ENCODE measurements at places on chromosomes 5 and 9.
A peak's percentile ranks its signal among the peaks of the same experiment; 100 is the strongest.

- DNase-seq: no peak
Measured at GRCh38 chr9:89008055-89008743, 16.9 kb downstream of the S1PR3 start.

- DNase-seq: no peak
Measured at GRCh38 chr5:101212942-101213514, 309.9 kb upstream of the ST8SIA4 start.

DNA sequence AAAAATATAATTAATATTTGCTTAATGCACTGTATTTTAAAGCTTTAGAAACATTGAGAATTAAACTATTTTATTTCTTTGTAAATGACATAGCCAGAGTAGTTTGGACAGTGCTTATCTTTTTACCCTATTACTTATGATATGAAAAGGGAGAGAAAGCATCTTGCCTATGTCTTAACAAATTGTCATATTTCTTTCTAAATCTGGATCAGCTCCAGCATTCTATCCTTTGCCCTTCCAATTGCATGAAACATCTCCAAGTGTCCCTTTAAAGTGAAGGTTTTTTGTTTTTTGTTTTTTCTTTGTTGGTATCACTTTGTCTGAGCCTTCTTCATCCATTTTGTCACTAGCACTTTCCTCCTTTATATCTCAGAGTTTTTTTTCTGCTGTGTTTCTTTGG lies 511.6 kb upstream of the FAM174A start:
- no peak for DNase-seq

GRCh38 chr5:14060218-14060617 lies 82.9 kb upstream of the TRIO start:
- no peak for DNase-seq

GRCh38 chr5:16461026-16461425 lies 4.6 kb downstream of the ZNF622 start:
- DNase-seq: no peak

- no peak for DNase-seq
Measured at GRCh38 chr9:96674906-96675538, 19.9 kb upstream of the PRXL2C start.

DNA sequence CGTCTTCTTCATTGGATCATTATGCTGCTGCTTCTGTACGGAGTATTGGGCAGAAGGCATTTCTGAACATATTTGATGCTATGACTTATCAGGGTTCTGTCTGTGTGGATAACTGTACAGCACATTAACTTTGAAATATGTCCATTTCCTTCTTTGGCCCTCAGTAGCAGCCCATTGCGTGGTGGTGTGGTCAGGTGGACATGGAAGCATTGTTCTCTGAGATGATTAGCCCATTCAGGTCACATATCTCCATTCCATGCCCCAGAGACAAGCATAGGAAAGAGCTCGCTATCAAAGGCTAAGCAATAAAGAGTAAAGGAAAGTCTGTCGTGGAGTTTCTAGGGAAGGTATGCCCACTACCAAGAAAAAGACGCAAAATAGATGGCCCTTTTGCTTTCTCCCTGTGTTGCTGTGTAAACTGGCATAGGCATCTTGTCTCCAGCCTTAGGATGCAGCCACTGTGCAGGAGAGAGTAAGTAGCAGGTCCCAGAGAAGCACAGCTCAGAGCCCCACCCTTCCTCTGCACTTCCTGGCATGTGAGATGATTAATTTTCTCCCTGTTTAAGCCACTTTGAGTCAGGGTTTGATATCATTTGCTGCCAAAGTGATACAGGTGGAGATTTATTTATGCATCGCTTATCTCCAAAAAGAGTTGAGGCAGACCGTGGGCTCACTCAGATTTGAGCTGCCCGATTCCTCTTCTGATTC lies 221.9 kb downstream of the PDZD2 start:
- DNase-seq: no peak

GRCh38 chr5:177311392-177311722 lies 341 bp downstream of the MXD3 start:
- no peak for DNase-seq

GRCh38 chr5:103374473-103374963 lies 116.0 kb downstream of the MACIR start:
- no peak for DNase-seq

GRCh38 chr9:131849391-131849790 lies 109.5 kb upstream of the RAPGEF1 start:
- no peak for DNase-seq

- no peak for DNase-seq
Measured at GRCh38 chr5:140322751-140323731, 20.1 kb upstream of the PFDN1 start.

DNA sequence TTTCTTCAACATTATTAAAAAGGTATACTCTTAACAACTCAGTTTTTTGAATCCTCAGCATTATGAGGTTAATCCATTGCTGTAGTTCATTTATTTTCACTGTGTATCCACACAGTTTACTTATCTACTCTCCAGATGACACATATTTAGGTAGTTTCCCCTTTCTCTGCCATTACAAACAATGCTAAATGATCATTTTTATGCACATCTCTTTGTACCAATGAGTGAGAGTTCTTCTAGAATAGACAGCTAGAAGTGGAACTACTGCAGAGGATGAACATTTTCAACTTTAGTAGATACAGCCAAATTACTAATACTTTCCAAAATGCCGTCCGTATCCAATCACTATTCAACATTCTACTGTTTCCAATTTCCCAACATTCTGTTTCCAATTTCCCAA lies 11.5 kb downstream of the AFF4 start:
- no peak for DNase-seq

- DNase-seq: no peak
Measured at GRCh38 chr9:128887914-128888350, 6.0 kb downstream of the LRRC8A start.

DNA sequence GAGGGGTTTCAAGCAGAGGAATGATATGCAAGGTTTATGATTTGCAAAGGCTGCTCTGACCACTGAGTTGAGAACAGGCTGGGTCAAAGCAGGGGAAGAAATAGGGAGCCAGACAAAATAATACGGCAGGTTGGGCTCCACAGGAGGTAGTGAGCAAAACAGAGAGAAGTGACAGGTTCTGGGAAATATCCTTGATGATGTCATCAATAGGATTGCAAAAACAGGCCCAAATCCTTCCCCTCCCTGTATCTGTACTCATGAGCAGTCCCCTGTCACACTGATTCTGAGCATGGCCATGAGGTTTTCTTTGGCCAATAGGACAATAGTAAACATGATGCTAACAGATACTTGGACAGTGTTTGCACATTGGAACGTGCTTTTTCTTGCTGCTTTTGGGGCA lies 471.8 kb upstream of the BRINP1 start:
- no peak for DNase-seq

DNA sequence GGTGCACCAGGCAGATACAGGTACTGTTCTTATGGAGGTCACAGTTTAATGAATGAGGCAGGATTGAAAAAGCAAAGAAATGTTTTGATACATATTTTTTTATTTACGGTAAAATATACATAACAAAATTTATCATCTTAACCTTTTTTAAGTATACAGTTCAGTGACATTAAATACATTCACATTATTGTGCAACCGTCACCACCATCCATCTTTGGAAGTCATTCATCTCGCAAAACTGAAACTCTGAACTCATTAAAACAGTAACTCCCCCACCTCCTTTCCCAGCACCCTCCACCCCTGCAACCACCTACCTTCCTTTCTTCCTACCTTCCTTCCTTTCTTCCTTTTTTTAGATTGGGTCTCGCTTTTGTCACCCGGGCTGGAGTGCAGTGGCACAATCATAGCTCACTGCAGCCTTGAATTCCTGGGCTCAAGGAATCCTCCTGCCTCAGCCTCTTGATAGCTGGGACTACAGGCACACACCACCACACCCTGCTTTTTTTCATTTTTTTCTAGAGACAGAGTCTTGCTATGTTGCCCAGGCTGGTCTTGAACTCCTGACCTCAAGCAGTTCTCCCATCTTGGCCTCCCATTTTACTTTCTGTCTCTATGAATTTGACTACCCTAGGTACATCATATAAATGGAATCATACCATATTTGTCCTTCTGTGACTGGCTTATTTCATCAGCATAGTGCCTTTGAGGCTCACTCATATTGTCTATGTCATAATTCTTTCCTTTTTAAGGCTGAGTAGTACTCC lies 22.5 kb upstream of the PSD2 start:
- DNase-seq: no peak

GRCh38 chr9:24045150-24045549 lies 219.1 kb upstream of the ELAVL2 start:
- no peak for DNase-seq

GRCh38 chr5:126816649-126817048 lies 39.7 kb downstream of the LMNB1 start:
- DNase-seq: no peak

DNA sequence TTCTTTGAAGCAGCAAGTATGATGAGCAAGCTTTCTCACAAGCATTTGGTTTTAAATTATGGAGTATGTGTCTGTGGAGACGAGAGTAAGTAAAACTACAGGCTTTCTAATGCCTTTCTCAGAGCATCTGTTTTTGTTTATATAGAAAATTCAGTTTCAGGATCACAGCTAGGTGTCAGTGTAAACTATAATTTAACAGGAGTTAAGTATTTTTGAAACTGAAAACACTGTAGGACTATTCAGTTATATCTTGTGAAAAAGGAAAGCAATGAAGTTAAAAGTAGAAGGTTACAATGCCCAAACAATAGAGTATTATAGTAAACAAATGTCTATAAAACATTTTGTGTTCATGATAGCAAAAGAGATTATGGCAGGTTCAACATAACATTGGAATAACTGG lies 88.6 kb downstream of the JAK2 start:
- DNase-seq: no peak

GRCh38 chr5:141597394-141597793 lies 21.4 kb downstream of the DIAPH1 start:
- no peak for DNase-seq

DNA sequence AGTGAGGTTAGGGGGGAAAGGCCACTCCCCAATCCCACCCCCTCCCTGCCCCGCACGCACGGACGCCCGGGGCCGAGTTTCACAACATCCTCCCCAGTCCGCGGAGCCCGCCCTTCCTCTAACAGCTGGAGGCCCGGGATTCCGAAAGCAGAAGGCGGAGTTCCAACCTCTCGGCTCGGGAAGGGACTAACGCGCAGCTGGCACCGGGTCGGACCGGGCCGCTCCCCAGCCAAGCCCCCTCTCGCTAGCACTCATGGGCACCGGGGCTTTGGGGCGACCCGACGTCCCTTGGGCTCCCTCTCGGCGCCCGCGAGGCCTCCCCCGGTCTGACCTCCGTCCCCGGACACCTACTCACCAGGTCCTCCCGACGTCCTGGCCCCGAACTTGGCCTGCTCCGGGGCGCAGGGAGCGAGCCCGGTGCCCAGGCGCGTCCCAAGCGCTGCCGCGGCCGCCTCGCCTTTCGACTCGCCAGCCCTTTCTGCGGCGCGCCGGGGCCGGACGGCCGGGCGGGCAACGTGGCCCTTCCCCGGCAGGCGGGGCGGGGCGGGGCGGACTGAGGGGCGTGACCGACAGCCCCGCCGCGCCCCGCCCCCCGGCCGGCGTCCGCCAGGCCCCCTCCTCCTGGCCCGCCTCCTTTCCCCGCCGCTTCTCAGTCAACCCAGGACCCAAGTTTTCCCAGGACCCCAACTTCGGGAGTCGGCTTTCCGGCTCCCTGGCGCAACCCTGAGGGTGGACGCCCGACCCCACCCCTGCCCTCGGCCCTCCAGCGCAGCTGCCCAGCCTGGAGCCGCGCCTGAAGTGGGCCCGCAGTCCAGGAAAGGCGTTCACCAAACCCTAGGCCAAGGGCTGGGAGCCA lies at the start of gene MGAT1:
MGAT1 (minus strand) TSS at position 482 of the 856 bp plus-strand sequence. CDS start 9,835 bp downstream, outside the sequence.
- peak; percentile 79 for DNase-seq

DNA sequence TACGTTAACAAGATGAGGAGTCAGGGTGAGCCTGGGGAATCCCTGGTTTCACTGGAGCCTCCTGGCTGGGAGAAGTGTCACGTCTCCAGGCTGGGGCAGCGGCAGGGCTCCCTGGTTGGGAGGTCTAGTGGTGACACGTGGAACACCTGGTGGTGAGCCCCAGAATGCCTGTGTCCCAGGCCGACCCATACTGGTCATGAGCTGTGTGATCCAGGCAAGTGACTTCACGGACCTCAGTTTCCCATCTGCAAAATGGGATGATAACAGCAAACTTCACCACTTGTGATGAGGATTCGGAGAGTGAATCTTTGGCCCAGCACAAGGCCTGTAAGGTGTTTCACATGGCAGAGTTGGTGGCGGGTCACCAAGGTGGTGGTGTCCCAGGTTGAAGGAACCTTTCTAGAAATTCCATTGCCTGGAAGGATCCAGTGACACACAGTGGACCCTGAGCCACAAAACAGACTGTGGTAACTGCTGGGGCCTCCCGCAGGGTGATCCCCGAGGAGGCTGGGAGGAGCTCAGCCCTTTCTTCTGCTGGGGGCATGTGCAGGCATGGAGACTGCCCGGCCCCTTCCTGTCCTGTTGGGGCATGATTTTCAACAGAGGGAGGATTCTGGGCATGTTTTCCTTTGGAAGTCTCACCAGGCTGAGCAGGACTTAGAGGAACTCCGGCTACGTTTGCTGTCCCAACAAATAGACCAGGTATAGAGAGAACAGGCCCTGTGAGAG lies 153.9 kb upstream of the IER5L start:
- no peak for DNase-seq

GRCh38 chr5:173324115-173325001 lies 3.9 kb downstream of the STC2 start:
- no peak for DNase-seq

DNA sequence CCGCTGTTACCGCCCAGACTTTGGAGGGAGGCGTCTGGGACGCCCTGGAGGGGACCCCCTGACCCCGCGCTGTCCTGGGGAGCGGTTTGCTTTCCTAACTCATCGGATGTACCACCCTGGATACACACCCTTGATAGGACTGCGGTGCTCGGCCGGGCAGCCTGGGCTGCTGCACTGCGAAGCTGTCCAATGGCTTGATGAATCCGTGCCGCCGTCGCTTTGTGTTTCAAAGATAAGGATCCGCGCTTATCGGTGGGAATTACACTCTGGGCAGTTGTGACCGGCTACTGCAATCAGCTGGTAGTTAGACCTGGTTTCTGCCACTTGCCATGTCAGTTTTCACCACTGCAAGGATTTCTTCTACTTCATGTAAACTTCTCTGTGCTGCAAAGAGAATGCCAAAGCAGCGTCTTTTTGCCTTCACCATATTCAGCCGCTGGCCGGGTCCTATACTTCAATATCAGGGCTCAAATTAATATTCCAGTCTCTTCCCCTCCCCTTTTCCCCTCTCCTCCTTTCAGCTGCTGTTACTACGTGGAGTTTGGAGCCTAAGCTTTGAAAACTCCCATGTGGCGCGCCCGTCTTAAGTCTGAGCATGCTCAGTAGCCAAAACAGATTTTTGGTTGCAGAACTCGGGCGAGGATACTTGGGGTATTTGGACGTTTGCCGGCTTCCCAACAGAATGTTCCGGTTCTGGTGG lies 727 bp downstream of the SMAD5 start:
- DNase-seq: peak; percentile 39

DNA sequence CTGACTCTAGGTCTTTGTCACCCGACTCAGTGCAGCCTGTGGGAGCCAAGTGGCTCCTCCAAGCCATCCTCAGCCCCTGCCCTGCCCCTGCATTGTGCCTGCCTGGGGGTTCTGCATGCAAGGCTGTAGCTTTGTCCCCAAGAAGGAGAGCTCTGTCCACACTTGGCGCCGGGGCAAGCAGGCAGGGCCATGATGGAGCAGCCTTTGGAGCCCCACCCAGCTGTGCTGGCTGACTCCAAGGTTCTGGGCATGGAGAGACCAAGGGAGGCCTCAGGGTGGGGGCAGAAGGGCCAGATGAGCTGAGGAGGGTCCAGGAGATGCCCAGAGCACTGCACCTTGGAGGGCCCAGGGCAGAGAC lies 226.2 kb downstream of the CACNA1B start:
- DNase-seq: no peak

GRCh38 chr9:93624977-93625376 lies 48.6 kb downstream of the PHF2 start:
- DNase-seq: no peak

All from Kasumi-1 (cell line).